ENCODE measurements at places on chromosomes 1 and 21. TPM values are rescaled to one million over a fixed set of nuclear protein-coding genes. Genes with fewer than 3 reads are reported as not detected.

GRCh38 chr1:9086045-9086444 is 16.6 kb upstream of the SLC2A5 start:
- DNase-seq = peak; percentile 12

- DNase-seq = no peak
Measured at GRCh38 chr1:14825396-14825795, 226.9 kb downstream of the KAZN start.

DNA sequence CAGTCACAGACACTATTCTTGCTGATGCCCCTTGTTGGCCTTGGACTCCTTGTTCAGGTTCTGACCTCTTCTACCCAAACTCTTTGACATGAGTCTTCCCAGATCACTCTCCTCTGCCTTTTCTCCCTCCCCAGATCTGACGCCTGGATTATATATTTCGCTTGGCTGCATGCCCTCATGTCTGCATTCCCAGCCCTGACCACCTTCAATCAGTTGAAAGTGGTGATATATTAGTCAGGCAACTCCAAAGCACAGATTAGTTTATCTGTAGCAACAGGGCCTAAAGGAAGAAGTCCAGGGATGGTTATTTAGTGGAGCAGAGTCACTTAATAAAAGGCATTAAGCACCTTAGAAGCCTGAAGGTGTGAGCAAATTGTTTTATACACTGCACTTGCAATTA is 110.0 kb upstream of the GUCA2B start:
- no peak for DNase-seq

DNA sequence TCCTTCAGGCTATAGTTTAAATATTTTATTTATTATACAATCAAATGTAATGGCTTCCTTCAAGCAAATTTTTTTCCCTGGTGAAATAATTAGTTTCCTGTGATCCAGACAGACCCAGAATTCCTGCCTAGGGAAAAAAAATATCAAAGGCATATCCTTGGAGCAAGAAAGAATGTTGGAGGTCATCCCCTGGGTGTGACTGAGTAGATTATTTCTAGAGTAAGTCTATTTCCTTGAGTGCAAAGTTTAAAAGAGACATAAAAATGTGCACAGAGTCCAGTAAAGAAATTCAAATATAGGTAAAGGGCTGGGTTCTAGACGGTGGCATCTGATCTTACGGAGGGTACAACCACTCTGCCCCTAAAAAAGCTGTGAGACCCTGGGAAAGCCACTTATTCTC is 32.2 kb upstream of the SAMD13 start:
- no peak for DNase-seq

DNA sequence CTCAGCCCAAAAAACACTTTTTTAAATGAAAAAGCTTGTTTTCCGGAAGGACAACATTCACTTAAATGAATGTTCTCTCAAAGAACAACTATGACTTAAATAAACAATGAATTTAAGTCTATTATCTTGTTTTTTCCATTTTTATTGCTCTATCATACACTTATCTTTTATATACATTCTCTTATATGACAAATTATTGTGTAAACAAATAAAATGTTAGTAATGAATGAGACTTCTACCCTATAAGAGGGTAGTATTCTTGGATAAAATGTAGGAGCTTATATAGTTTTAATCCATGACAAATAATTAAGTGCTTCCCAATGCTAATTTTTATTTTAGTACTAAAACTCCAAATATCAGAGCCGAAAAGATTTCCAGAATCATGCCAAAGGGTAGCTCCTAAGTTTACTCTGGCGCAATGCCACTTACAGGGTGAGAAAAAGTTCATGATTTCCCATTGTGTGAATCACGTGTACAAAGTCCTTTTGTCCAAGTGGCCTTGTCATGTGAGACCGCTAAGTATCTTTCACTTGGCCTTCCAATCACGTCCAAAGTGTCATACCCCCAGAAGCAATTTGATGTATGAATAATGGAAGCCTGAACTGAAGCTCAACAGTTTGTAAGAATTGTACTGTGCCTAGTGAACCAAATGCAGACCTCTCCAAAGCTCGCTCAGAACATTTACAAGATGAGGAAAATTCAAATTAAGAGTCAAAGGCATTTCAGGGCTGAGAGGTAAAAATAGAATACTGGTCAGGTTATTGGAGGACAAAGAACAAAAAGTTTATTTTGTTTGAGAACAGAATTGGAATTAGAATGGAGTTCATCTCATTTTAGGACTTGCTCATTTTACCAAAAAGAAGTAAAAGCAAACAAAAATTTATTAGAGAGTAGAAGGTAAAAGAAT is 56.6 kb upstream of the C1orf21 start:
- peak; percentile 53 for DNase-seq

GRCh38 chr1:155080312-155081228 is 1.9 kb downstream of the EFNA3 start:
- DNase-seq = no peak

- DNase-seq = peak; percentile 52
Measured at GRCh38 chr21:43719748-43720538, 1.0 kb downstream of the PDXK start.

DNA sequence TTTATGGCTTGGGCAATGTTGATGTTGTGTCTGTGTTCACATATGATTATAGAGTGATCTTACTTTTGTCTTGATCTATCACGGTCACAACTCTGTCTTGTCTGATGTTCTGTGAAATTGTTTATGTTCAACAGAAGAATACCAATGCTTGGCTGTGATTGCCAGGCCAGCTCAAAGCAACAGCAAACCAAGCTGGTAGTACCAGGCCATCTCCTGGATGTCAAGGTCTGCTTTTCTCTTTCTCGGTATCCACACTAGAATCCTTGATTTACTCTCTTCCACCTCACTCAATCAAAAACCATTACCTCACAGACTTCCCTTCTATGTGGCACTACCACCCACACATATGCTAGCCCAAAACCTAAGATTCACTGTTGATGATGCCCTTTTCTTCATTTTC is 1.3 kb upstream of the CDC7 start:
- DNase-seq = no peak

- no peak for DNase-seq
Measured at GRCh38 chr1:71233645-71234044, 152.8 kb upstream of the ZRANB2 start.

DNA sequence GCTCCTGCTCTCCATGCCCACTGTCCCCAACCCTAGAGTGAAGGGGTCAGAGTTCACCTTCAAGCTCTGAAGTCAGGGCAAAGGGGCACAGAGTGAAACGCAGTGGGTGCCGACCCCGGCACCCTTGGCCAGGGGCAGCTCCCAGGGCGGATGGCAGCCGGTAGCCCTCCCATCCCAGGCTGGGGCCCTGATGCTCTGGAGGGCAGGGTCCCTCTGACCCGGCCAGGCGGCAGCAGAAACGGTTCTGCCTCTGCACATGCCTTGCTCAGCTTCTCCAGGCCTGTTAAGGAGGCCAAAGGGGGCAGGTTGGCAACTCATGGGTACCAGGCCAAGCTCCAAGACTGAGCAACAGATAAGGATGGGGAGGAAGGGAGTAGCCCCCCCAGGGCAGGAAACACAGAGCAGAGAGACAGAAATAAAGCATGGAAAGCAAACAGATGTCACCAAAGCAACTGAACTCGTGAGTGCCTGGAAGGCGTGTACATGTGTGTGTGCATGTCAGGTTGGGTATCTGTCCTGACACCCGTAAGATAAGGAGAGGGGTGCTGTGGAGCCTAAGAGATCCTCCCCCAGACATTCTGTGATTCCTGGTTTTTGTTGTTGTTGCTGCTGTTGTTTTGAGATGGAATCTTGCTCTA is 112.3 kb upstream of the IFFO2 start:
- no peak for DNase-seq

- no peak for DNase-seq
Measured at GRCh38 chr1:3221112-3222041, 152.4 kb downstream of the PRDM16 start.

- DNase-seq = no peak
Measured at GRCh38 chr1:118116401-118116800, 68.6 kb downstream of the SPAG17 start.

- no peak for DNase-seq
Measured at GRCh38 chr1:105088166-105088565, 1338.5 kb downstream of the AMY1C start.

GRCh38 chr1:33777337-33777736 is 86.5 kb upstream of the HMGB4 start:
- DNase-seq = no peak

FMO1 gene
- 4.6 TPM for total RNA-seq

KLHDC9 gene
- 31.8 TPM for total RNA-seq

IL24 gene
- total RNA-seq = not detected

HCN3 gene
- 2.9 TPM for total RNA-seq

CYP4Z1 gene
- 1.2 TPM for total RNA-seq

C1orf226 gene
- 2.9 TPM for total RNA-seq

INSRR gene
- not detected for total RNA-seq

L1TD1 gene
- total RNA-seq = 1.1 TPM

SUSD4 gene
- total RNA-seq = 2.8 TPM

PADI1 gene
- total RNA-seq = not detected

CFAP74 gene
- total RNA-seq = not detected

THEMIS2 gene
- total RNA-seq = 36.0 TPM
